ENCODE measurements at places on chromosomes 2 and 18.

DNA sequence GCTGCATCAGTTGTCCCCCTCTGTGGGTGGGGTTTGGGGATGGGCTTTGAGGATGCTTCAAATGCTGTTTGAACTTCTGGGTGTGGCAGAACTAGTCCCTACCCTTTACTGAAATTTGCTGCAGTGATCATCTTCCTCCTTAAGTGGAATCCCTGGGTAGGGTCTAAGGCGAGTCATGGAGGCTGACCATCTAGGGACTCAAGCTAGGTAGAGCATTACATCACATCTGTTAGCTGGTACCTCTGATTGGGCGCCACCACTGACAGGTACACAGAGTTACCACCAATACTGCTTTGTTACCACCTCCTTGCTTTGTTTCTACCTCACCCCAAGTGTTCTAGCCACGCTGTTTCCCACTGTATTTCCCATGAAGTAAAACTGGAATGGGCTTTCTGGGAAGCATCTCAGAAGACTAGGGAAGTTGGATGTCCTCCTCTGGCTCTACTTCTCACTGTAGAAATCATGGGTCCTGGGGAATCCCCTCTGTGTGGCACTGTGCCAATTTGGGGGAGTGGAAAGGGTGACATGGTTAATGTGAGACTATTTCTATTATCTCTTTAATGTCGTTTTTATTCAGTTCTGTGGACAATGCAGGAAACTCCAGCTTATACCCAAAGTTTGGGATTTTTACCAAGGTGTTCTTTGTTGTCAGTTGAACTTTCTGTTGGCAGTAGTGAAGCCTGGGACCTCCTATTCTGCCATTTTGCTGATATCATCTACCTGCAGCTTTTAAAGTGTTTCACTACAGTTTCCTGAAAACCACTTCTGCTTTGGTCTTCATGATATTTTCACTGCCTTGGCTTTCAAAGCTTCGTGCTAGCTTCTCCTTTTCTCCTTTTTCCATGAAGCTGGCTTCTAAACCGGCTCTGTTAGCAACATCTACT, 14.5 kb upstream of the SULT1C4 start:
- DNase-seq: no peak

- no peak for DNase-seq
These were observed 114.9 kb upstream of the SEC11C start for GRCh38 chr18:59024829-59025228.

DNA sequence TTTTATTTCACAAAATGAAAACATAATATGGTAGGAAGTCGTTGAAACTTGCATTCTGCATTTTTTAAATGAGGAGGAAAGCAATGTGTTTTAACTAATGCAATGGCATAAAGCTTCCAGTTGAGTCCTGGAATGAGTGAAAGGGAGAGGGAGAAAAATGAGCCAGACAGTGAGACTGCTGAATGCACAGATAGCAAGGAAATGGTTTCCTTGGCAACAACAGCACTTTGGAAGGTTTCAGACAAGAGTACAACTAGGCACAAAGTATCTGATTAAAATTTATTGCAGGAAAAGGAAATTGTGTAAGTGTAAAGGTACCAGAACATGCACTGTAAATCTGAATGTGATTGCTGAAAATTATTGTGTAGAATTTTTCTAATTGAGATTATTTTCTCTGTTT, 320.1 kb upstream of the KYNU start:
- DNase-seq: no peak

DNA sequence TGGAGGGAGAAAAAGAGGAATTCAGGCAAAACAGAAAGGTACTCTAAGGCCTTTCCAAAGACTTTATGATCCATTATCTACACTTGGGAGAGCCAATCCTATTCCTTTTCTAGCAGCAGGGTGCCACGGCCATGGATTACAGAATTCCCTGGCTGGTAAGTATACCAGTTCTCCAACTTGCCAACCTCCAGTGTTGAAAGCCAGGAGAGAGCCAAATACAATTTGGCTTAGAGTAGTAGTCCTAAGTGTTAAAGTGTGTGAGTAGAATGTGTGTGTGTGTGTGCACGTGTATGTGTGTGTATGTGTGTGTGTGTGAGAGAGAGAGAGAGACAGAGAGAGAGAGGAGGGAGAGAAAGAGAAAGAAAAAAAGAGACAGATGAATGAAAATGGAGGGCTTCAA, 43.3 kb downstream of the WDPCP start:
- no peak for DNase-seq

- DNase-seq: peak; percentile 42
These were observed 43.1 kb downstream of the MAP3K19 start for GRCh38 chr2:135004005-135004746.

- no peak for DNase-seq
These were observed 128.1 kb downstream of the NCK2 start for GRCh38 chr2:105872830-105873229.

GRCh38 chr2:111054791-111055691, 65.7 kb upstream of the BCL2L11 start:
- no peak for DNase-seq

DNA sequence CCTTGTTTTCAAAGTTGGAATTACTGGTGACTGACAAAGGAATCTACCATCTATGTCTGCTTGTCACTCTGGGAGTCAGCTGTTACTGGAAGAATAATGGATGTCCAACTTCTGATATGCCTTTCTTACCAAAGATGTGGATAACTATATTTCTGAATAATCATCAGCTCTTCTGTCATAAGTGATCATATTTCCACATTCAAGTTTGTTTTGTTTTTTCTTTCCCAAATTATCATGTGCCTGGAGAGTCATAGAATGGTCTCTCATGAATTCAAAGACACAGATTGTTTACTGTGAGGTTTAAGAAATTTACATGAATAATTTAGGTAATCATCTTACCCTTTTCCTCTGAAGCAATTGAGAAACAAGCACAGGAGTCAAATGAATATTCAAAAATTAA, 986.7 kb upstream of the CDH2 start:
- DNase-seq: no peak

GRCh38 chr18:8362863-8363262, 246.4 kb upstream of the RAB12 start:
- DNase-seq: no peak

- DNase-seq: no peak
These were observed 232.8 kb downstream of the GRB14 start for GRCh38 chr2:164388511-164388910.

DNA sequence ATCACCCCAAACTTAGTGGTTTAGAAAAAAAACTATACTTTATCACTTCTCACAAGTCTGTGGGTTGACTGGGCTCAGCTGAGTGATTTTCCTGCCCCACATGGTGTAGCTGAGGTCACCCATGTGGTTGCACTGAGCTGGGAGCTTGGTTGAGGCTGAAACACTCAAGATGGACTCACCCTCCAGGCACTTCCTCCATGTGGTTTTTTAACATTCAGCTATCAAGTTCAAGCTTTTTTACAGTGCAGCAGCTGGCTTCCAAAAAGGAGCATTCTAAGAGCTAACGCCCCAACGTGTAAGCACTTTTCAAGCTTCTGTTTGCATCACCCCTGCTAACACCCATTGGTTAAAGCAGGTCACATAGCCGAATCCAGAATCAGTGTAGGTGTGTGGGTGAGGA, 105.9 kb upstream of the CREB1 start:
- DNase-seq: no peak

GRCh38 chr2:119730671-119731177, 29.0 kb upstream of the PTPN4 start:
- DNase-seq: no peak

- DNase-seq: no peak
These were observed 7.9 kb downstream of the PPP3R1 start for GRCh38 chr2:68244456-68244855.

DNA sequence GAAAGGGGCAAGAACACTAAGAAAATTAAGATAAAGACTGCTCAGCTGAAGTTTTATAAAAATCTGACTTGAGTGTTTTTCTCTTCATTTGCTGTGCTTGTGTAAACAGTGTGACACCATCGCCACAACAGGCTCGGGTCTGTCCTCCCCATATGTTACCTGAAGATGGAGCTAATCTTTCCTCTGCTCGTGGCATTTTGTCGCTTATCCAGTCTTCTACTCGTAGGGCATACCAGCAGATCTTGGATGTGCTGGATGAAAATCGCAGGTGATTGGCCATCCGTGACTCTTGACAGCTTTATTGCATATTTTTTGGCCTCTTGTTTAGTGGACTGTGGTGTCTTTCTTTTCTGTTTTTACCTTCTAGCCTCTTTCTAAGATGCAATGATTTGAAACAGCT, 22.1 kb downstream of the MFF start:
- no peak for DNase-seq

DNA sequence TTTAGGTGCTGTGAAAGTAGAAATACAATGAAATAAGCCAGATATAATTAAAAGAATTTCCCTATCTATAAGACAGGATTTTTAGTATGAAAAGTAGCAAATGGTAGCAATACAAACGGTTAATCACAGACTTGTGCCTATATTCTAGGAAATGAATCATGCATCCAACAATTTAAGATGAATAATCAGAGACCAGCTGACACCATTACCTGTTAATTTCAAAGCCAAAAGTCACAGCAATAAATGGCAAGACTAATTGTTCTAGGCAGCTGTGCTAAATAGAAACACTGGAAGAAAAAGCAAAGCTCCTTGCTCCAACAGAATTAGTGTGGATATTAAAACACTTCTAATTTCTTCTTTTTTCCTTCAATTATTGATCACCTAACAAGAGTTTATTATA, 35.1 kb upstream of the MPP4 start:
- DNase-seq: no peak

DNA sequence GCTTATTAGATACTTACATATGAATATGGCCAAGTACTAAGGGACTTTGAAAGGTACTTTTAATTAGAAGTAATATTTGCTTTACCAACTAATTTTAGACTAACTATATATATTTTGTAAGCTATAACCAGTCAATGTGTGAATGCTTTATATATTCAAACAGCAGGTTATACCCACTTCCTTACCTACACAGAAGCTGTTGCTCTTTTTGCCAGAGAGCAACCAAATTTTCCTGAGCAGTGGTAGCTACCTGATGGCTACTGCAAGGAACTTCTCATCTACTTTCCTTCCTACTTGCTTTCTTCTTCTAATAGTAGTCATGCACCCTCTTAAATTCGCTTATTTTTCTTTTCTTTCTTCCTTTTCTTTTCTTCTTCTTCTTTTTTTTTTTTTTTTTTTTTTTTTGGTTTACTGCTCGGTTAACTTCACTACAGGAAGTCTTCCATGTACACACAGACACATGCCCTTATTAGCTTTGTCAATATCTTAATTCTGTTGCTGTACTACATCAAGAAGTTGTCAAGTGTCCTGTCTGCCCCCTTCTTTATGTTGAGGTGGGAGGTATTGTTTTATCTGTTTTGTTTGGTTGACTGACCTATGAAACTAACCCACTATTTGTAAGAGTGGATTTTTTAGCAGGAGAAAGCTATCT, 95.0 kb downstream of the EPC2 start:
- DNase-seq: no peak

- DNase-seq: no peak
These were observed 248.8 kb downstream of the RDH14 start for GRCh38 chr2:18311420-18312195.

DNA sequence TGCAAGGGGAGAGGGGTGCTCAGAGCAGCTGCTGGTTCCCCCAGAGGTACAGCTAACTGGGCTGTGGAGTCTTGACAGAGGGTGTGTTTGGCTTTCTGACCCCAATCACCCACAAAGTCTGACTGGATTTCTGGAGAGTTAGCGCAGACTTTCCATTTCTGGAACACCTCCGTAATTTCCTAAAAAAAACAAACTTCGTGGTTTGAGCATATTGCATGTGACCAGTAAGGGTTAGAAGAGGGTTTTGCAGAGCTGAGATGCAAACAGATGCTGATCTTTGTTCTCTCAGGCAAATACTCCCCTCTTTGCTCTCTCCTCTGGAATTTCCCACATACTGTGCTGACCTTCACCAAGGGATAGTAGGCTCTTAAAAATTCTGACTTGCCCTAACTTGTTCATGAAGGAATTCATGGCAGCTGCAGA, 44.5 kb upstream of the TMEM247 start:
- DNase-seq: no peak

DNA sequence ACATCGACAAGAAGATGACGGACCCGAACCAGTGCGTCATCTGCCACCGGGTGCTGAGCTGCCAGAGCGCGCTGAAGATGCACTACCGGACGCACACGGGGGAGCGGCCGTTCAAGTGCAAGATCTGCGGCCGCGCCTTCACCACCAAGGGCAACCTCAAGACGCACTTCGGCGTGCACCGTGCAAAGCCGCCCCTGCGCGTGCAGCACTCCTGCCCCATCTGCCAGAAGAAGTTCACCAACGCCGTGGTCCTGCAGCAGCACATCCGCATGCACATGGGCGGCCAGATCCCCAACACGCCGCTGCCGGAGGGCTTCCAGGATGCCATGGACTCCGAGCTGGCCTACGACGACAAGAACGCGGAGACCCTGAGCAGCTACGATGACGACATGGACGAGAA, 14.4 kb downstream of the SALL3 start:
- no peak for DNase-seq

- no peak for DNase-seq
These were observed 46.7 kb upstream of the FHOD3 start for GRCh38 chr18:36250827-36251226.

- no peak for DNase-seq
These were observed 352.0 kb upstream of the SLC8A1 start for GRCh38 chr2:40803900-40804299.

- no peak for DNase-seq
These were observed 66.1 kb downstream of the NAB1 start for GRCh38 chr2:190714958-190715357.

DNA sequence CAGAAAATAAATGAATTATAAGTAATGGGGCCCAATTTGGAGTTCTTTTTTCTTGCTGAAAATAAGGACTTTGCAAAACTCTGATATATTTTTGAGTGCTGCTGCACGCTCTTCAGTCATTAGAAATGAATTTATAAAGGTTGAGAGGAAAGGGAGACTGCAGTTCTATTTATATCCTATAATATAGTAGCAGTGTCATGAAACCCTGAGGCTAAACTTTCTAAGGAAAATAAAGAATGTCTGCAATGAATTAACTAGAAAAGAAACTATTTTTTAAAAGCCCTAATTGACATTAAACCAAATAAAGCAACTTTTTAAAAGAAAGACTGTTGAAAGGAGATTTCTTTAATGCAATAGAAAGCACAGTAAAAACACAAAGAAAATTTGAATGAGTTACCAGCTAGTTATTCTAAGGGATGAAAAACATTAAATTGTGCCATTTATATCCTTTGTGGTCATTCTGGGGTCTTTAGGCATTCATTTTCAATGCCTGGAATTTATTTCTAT, 1072.8 kb upstream of the TMEFF2 start:
- no peak for DNase-seq

DNA sequence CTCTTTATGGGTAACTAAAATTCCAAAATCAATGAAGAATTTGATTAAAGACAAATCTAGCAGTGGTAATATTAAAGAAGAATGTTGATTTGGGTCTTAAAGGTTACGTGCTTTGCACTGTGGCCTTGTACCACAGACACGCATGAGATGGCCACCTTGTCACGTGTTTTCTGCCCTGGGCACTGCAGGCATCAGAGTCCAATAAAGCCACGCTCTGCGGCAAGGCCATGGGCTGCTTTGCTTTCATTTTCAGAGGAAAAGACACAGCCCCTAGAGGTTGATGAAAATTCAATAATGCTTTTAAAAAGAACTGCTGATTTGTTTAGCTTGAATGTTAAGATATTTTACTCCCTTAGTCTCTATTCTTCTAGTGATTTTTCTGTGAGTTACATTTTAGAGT, 30.4 kb downstream of the AOX1 start:
- DNase-seq: no peak

- DNase-seq: no peak
These were observed 256.1 kb downstream of the CDH2 start for GRCh38 chr18:27920836-27921235.
